Endothelial cell of umbilical vein (primary cell): ENCODE measurements at places on chromosomes 3 and 15. TPM values are rescaled to one million over a fixed set of nuclear protein-coding genes. Genes with fewer than 3 reads are reported as not detected.

Gene SOX2
- polyA plus RNA-seq, result 0.23 and 0.25 TPM in 2 replicates

Gene CNTN3
- 0.03 and 0.08 TPM in 2 replicates for polyA plus RNA-seq

Gene ZPLD1
- polyA plus RNA-seq, result not detected in 2 replicates

Gene PARP15
- 0.59 and 0.81 TPM in 2 replicates for polyA plus RNA-seq

GRCh38 chr3:176794406-176794805 is 402.9 kb downstream of the TBL1XR1 start:
- DNase-seq, result no peak

GRCh38 chr3:36380221-36381031 is at the start of gene STAC:
TSS of gene STAC (plus strand) at chr3:36380504. CDS start at chr3:36380644, 140 bp downstream.
- DNase-seq, result no peak

DNA sequence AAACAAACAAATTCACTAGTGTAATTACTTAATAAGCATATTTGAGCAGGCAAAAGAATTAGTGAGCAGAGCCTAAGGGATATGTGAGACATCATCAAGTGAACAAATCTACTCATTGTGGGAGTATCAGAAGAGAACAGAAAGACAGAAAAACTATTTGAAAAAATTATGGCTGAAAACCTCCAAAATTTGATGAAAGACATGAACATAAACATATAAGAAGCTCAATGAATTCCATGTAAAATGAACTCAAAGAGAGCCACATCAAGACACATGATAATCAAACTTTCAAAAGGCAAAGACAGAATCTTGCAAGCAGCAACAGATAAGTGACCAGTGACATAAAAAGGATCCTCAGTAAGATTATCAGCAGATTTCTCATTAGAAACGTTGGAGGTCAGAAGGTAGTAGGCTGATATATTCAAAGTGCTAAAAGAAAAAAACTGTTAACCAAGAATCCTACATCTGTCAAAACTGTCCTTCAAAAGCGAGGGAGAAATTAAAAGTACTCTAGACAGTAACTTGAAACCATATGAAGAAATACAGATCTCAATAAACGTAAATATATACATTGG is 83.0 kb upstream of the UBP1 start:
- no peak for DNase-seq

DNA sequence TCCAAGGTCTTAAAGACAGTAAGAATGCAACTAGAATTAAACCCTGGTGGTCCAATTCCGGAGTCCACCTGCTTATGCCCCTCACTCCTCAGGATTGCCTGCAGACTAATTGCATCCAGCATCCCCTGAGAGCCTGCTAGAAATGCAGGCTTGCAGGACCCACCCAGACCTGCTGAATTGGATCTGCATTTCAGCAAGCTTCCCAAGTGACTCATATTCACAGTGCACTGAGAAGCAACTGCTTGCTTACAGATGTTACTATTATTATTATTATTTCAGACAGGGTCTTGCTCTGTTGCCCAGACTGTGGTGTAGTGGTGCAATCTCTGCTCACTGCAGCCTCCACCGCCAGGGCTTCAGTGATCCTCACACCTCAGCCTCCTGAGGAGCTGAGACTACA is 83.5 kb upstream of the VGLL4 start:
- DNase-seq, result no peak

DNA sequence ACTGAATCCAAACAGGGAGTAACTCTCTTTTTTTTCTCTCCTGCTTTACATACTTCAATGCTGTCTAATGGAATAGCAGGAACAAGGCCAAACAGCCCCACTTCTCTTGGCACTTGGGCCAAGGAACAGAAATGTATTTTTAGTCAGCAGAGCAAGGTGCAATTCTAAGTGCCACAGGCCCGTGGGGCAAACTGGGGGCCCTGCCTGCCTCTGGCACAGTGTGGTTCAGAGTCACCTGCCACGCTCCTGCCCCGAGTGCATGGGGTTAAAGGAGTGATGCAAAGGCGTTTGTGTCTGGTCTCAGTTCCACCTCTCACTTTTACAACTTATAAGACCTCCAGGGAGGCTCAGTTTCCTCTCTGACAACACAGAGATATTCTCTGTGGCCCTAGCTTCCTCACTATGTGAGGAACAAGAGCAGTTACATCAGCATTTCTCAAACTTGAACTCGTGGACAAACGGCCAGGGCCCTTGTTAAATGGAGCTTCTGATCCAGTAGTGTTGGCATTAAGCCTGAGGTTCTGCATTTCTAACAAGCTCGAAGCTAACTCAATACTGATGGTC is 51.3 kb downstream of the LRIG1 start:
- no peak for DNase-seq

DNA sequence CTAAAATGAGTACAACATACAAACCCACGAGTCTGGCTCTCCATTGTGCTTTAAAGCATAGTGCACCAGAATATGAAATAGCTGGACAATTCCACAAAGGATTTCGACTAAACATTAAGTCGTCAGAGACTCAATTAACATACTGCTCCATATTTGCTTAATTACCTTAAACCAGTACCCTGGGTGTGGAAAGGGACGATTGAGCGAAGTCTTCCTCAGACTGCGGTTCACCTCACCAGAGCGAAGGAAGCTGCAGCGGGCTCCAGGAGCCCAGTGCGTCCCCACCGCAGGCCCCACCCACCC is 218 bp upstream of the TRPC1 start:
- DNase-seq, result no peak
